WERI-Rb-1 (cell line): ENCODE measurements at places on chromosomes 4 and X.

GRCh38 chr4:152957437-152958171 is 21.5 kb downstream of the FHDC1 start:
- no peak for DNase-seq

DNA sequence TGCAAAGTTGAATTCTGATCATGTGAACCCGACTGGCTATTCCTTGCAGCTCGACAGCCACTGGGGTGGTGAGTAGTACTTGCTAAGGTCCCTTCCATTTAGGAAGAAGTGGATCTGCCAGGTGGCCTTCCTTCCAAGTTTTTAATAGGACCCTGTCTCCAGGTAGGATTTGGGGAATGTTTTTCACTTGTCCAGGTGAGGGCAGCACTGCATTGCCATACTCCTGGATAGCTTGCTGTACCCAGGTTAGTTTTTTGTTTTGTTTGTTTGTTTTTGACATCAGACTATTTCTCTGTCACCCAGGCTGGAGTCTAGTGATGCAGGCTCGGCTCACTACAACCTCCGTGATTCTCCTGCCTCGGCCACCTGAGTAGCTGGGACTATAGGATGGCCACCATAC is 29.8 kb downstream of the SAGE1 start:
- DNase-seq, result no peak

DNA sequence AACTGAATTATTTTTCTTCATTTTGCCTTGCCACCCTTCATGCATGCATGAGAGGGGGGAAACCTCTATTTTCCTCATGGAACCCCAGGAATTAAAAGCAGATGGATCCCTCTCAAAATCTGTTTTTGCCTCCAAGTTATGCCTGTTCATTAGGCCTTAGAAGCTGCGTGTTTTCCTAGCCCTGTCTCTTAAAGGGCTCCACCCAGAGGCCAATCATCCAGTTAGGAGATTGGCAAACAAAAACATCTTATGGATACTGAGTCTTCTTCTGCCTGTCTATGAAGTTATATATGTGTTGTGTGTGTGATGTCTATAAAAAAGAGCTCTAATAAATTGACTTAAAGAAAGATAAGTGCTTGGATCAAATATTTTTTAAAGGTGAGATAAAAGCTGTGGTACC is 142.9 kb downstream of the ANAPC10 start:
- peak; percentile 78 for DNase-seq

GRCh38 chr4:86089053-86089452 is 270.8 kb downstream of the MAPK10 start:
- no peak for DNase-seq

DNA sequence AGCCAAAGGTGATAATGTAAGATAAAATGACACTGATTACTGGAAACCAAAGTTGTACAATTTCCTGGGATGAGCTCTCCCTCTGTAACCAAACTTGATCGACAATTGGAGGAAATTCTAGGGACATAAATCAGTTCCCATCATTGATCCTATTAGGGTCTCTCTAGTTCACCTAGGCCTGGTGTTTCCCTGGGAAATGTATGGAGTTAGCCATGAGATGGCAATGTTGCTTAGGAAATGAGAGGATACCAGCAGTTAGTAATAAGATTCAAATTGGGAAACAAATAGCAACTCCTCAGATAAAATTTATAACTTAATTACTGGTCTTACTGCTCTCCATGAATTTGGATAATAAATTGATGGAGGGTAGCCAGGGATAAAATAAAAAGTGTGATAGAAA is 52.2 kb downstream of the SPATA18 start:
- DNase-seq, result no peak
